ENCODE measurements at places on chromosomes 11 and 22.
A peak's percentile ranks its signal among the peaks of the same experiment; 100 is the strongest.

DNA sequence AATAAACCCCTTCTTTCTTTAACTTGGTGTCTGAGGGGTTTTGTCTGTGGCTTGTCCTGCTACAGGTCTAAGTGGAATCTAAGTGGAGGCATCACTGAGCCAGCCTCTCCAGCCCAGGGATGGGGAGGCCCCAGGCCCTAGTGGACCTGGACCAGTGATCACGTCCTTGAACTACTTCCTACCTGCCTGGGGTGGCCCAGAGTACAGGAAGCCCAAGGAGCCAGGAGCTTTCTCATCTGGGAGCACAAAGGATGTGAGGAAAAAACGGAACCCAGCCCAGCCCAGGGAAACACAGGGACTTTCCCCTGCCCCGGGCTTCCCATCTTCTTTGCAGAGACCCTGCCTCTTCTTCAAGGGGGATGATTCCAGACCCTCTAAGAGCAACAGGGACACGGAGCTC, 3.5 kb upstream of the CD5 start:
- DNase-seq, result no peak

DNA sequence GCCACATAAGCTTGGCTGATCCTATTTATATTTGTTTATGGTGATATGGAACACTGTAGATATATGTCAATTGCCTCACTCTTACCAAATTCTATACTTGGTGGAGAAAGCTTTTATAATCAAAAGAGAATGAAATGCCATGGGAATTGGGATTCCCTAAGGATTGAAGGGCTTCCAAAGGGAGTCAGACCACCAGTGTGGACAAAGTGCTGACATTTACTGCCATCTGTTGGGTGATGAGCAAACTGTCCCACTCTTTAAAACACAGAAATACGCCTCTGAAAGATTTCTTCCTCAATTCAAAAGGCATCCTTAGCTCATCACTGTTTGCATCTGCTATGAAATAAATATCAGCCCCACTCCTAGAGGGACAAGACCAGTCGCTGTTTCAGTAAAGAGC, 7.1 kb downstream of the SLC1A2 start:
- DNase-seq, result no peak

GRCh38 chr22:21646608-21647590, 4.8 kb downstream of the SDF2L1 start:
- peak; percentile 75 for DNase-seq

DNA sequence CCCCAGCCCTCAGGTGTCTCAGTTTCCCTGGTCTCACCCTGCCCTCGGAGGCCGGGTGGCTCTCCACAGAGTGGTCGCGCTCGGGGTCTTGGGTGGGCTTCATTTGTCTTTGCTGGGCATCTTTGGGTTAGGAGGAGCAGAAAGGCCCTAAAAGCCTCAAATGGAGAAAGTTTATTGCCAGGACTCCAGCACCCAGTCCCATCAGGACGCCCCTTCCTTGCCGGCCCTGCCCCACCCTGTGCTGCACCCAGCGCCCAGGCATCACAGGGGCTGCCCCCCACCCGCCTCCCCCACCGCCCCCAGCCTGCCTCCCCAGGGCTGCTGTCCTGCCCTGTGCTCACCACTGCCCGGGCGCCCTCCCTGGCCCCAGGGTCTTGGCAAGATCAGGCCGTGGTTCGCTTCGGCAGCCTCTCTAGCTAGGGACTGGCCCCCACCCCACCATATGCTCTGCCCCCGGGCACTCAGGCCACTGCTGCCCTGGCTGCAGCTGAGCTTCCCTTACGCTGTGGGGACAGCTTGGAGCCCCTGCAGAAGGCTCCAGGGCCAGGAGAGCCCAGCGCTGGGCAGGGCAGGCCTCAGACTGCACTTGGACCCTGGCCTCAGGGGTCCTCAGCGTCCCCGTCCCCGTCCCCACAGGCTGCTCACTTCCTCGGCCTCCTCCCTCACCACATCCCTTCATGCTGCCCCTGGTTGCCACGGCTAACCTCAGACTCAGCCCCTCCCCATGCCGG, 31.4 kb downstream of the MOB2 start:
- no peak for DNase-seq

- no peak for DNase-seq
These were observed 198.5 kb downstream of the MSANTD4 start for GRCh38 chr11:105823495-105824033.

- DNase-seq, result no peak
These were observed 332.0 kb upstream of the CCDC179 start for GRCh38 chr11:23192256-23192655.

- DNase-seq, result peak; percentile 60
These were observed 4.6 kb downstream of the MOB2 start for GRCh38 chr11:1481861-1482441.

GRCh38 chr22:37498289-37498909, 12.2 kb upstream of the MFNG start:
- peak; percentile 68 for DNase-seq

GRCh38 chr11:76803811-76804600, 20.9 kb downstream of the TSKU start:
- peak; percentile 84 for DNase-seq

GRCh38 chr11:10515418-10515817, 25.6 kb downstream of the RNF141 start:
- DNase-seq, result no peak

- DNase-seq, result peak; percentile 92
These were observed 7.3 kb upstream of the NCF4 start for GRCh38 chr22:36853407-36854099.

GRCh38 chr11:64501500-64502427, 89.3 kb upstream of the SLC22A12 start:
- DNase-seq, result no peak

- no peak for DNase-seq
These were observed 26.5 kb downstream of the ARHGEF17 start for GRCh38 chr11:73334384-73335203.

GRCh38 chr11:111045407-111045803, 200.1 kb upstream of the POU2AF2 start:
- no peak for DNase-seq

GRCh38 chr11:44005956-44006355, 41.8 kb upstream of the ACCSL start:
- DNase-seq, result no peak

DNA sequence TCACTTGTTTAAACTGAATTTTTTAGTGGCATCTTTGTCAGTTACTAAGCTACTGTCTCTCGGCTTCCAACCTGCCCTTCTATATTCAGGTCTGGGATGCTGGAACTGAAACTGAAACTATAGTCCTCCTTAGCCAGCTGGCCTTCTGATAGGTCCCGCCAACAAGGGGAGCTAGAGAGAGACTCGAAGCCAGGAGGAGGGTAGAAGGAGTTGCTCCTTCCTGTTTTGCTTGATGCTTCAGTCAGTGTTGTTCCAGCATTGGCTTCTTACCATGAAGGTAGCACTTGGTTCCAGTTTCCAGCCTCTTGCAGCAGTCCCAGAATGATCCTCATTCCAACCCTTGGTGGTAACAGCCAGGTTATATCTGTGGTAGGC, 32.9 kb upstream of the HORMAD2 start:
- no peak for DNase-seq

- no peak for DNase-seq
These were observed 43.4 kb downstream of the MCM5 start for GRCh38 chr22:35443338-35443737.

DNA sequence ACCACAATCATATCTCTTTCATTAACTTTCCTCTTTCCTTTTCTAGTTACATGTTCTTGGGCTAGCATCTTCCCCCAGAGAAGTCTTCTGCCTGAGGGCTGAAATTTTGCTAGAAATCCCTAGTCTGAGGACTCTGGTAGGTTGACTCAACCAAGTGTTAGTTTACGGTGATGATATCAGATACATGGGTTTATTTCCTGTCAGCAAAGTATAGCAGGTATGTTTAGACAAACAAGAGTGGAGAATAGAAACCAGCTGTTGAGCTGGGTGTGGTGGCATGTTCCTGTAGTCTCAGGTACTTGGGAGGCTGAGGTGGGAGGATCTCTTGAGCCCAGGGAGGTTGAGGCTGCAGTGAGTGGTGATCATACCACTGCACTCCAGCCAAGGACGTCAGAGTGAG, 11.2 kb downstream of the FOLR1 start:
- DNase-seq, result no peak

DNA sequence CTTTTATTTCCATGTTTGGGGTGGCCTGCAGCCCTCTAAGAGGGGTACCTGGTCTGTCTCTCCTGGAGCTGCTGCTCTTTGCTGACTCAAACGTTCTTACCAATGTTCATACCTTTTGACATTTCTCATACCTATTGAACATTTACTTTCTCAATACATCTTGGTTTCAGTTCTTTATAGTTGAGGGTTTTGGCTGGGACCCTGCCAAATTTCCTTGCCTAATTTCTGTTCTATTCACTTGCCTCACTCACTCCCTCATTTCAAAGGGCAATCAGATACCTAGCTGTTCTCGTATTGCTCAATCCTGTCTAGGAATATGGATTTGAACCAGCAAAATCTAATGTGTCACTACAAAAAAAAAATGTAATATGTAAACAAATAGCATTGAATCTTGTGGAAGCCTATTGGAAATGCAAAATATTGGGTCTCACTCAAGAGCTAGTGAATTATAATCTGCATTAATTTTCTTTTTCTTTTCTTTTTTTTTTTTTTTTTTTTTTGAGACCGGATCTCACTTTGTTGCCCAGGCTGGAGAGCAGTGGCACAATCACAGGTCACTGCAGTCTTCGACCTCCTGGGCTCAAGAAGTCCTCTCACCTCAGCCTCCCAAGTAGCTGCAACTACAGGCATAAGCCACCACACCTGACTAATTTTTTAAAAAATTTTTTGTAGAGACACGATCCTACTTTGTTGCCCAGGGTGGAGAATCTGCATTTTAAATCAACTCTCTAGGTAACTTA, 7.5 kb downstream of the OR6M1 start:
- DNase-seq, result no peak

DNA sequence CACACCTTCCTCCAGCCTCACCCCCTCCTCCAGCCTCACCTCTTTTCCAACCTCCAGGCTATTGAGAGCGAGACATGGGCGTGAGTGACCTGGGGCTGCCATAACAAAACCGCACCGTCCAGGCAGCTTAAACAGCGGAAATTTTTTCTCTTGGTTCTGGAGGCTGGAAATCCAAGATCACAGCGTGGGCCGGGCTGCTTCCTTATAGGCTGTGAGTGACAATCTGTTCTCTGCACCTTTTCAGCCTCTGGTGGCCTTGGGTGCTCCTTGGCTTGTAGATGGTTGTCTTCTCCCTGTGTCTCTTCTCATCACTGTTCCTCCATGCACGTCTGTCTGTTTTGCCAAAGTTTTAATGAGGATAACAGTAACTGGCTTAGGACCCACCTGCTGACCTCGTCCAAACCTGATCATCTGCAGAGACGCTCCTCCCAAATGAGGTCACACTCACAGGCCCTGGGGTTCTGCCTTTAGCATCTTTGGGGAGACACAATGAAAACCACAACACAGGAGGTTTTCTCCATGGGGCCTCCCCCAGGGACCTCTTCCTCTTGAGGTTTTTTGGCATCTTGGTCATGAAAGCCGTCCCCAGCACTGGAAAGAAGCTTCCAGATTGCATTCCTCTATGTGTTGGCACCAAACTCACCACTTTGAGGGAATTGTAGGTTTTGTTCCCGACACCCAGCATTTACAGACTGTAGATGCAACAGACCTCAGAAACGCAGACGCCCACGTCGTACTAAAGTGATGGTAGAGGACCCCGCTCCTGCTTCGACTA, 878.1 kb downstream of the BRD1 start:
- peak; percentile 26 for DNase-seq
